ENCODE measurements at places on chromosomes 5 and 9. TPM values are rescaled to one million over a fixed set of nuclear protein-coding genes. Genes with fewer than 3 reads are reported as not detected.

NR2F1 gene
- total RNA-seq: not detected

LCN10 gene
- 0.86 TPM for total RNA-seq

CCDC183 gene
- total RNA-seq: 23.0 TPM

DNA sequence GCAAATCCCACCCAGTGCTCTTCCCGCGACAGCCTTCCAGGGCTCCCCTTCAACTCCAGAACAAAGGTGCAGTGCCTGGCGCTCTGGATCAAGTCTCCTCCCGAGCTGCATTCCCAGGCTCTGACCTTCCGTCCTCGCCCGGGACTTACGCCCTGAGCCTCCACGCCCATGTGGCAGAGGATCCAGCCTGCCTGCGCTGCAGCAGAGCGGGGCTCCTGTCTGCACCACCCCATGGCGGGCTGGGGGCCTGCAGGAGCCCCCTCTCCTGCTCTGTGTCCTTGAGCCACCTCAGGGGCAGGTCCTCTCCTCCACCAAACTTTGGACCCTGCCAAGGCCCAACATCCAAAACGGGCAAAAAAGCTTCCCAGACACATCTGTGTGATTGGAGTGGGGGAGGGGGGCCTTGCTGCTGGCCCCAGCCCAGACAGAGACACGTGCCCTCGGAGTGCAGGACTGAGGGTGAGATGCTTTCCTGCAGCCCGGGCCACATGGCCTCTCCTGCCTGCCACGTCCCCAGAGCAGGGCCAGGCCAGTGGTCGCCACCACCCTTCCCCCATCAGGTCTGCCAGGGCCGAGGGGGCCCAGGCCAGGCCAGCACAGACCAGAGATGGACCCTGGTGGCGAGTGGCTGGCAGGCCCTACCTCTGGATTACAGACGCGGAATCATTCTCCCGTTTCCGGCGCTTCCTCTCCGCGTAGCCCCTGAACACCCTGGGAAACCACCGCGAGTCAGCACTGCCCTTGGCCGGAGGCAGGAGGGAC is 4.4 kb downstream of the NSMF start:
- peak; percentile 84 for DNase-seq
- peak overlapping the region; percentile 40 for H3K27ac ChIP-seq
- H3K36me3 ChIP-seq: peaks cover 19% of the 10 kb centered on the region
- no peaks in the 10 kb centered on the region for H3K27me3 ChIP-seq
- peaks cover 4% of the 10 kb centered on the region for H3K4me1 ChIP-seq

DNA sequence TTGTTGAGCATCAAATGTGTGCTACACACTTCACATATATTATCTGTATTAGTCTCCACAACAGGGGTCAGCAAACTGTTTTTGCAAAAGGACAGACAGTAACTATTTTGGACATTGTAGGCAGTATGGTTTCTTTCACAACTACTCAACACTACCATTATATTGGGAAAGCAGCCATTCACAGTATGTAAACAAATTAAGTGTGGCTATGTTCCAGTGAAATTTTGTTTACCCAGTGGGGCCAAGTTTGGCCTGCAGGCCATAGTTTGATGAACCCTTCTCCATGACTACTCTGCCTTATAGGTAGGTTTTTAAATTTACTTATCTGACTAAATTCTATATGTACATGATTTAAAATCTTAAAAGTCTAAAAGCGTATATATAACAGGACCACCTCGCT is 13.0 kb upstream of the FAM151B start:
- H3K4me1 ChIP-seq: no peaks in the 10 kb centered on the region
- H3K27ac ChIP-seq: no peak overlapping the region
- H3K27me3 ChIP-seq: no peaks in the 10 kb centered on the region
- no peak for DNase-seq
- H3K4me3 ChIP-seq: no peak overlapping the region
- peaks cover 79% of the 10 kb centered on the region for H3K36me3 ChIP-seq

- DNase-seq: no peak
- H3K27me3 ChIP-seq: peaks cover 13% of the 10 kb centered on the region
- H3K4me1 ChIP-seq: peaks cover 11% of the 10 kb centered on the region
- no peaks in the 10 kb centered on the region for H3K36me3 ChIP-seq
- H3K27ac ChIP-seq: no peak overlapping the region
Measured at GRCh38 chr9:121596515-121596914, 54.9 kb upstream of the DAB2IP start.

DNA sequence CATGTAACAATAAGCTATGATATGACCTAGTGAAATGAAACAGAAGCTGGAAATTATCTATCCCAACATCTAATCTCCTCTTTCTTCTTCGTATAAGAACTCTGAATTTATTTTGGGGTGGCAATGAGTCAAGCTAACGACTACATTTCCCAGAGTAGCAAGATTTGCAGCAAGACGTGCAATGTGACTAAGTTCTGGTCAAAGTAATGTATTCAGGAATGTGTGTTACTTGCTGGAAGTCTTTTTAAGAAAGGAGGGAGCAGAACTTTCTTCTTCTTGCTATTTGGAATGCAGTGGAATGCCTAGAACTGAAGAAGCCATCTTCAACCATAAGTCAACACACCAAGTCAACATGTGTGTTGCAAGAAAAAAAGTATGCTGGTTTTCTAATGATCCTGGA is 406.6 kb upstream of the MEF2C start:
- H3K27ac ChIP-seq: no peak overlapping the region
- H3K4me1 ChIP-seq: peaks cover 7% of the 10 kb centered on the region
- H3K36me3 ChIP-seq: no peaks in the 10 kb centered on the region
- H3K4me3 ChIP-seq: no peak overlapping the region
- peaks cover 32% of the 10 kb centered on the region for H3K27me3 ChIP-seq
- DNase-seq: no peak

SOHLH1 gene
- not detected for total RNA-seq

DNA sequence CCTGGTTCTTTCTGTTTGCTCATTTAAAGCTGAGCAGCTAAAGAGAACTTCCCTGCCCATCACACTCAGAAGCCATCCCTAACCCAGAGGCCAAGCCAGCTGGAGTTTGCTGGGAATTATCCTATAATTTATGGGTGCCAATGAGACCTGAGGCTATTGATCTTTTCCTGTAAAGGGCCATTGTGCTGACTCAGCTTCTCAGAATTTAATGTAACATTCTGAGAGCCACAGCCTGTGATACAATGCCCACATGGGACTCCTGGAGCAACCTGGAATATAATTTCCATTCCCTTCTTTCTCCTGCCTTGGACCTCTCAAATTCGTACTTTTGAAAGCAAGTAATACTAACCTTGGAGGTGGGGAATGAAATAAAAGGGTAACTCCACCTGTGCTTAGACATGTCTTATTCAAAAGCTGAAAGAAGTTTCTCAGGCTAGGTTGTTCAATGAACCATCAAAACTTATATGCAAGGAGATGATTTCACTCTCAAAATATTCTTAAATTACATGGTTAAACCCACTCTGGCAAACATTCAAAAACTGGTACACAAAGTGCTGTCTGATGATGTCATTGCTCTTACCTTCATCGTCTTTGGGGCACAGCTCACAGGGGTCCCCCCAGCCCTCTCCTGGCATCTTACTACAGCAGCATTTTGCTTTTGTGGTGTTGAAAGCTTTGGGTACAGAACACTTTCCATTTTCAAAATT is 206.7 kb downstream of the SLC12A2 start:
- no peak overlapping the region for H3K4me3 ChIP-seq
- no peaks in the 10 kb centered on the region for H3K27me3 ChIP-seq
- no peak for DNase-seq
- H3K36me3 ChIP-seq: peaks cover 49% of the 10 kb centered on the region

JAKMIP2 gene
- 7.1 TPM for total RNA-seq

GRCh38 chr5:105274079-105274478 is 1711.5 kb upstream of the NUDT12 start:
- H3K27ac ChIP-seq: no peak overlapping the region
- no peak for DNase-seq
- H3K4me1 ChIP-seq: no peaks in the 10 kb centered on the region
- no peaks in the 10 kb centered on the region for H3K27me3 ChIP-seq
- H3K36me3 ChIP-seq: no peaks in the 10 kb centered on the region

DNA sequence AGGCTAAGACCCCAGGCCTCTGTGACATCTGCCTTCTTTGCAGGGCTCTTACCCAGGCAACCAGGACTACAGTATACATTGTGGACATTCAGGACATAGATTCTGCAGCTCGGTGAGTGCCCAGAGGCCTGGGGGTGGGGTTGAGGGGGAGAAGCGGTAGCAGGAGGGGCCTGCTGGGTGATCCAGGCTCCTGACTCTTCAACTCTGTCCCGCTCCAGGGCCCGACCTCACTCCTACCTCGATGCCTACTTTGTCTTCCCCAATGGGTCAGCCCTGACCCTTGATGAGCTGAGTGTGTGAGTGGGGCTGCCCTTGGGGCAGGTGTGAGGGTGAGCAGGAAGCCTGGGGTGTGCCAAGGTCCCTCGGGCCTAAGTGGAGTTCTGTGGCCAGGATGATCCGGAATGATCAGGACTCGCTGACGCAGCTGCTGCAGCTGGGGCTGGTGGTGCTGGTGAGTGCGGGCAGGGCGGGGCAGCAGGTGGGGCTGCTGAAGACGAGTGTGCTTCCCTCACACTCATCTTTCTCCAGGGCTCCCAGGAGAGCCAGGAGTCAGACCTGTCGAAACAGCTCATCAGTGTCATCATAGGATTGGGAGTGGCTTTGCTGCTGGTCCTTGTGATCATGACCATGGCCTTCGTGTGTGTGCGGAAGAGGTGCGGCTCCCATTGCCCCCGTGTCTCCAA is 19.8 kb downstream of the GPRIN1 start:
- H3K27me3 ChIP-seq: no peaks in the 10 kb centered on the region
- H3K27ac ChIP-seq: no peak overlapping the region
- no peaks in the 10 kb centered on the region for H3K36me3 ChIP-seq
- no peak overlapping the region for H3K4me3 ChIP-seq

GRCh38 chr9:90808890-90809685 is 7.5 kb downstream of the SYK start:
- peaks cover 13% of the 10 kb centered on the region for H3K27me3 ChIP-seq
- H3K4me3 ChIP-seq: no peak overlapping the region
- DNase-seq: no peak

- peaks cover 6% of the 10 kb centered on the region for H3K36me3 ChIP-seq
- DNase-seq: no peak
- no peak overlapping the region for H3K27ac ChIP-seq
- no peaks in the 10 kb centered on the region for H3K27me3 ChIP-seq
- no peak overlapping the region for H3K4me3 ChIP-seq
- no peaks in the 10 kb centered on the region for H3K4me1 ChIP-seq
Measured at GRCh38 chr5:78235289-78235688, 59.2 kb downstream of the AP3B1 start.

CTNND2 gene
- 6.5 TPM for total RNA-seq
